ENCODE measurements at places on chromosomes 2 and 18. TPM values are rescaled to one million over a fixed set of nuclear protein-coding genes. Genes with fewer than 3 reads are reported as not detected.

CRYGC gene
- polyA plus RNA-seq, result not detected

GIGYF2 gene
- polyA plus RNA-seq, result 27.1 TPM

PSMA8 gene
- polyA plus RNA-seq, result not detected

ALPG gene
- polyA plus RNA-seq, result not detected

MC2R gene
- not detected for polyA plus RNA-seq

SLC5A7 gene
- not detected for polyA plus RNA-seq

LAMA1 gene
- 4.1 TPM for polyA plus RNA-seq

IWS1 gene
- 50.3 TPM for polyA plus RNA-seq

GRCh38 chr2:172888714-172889669 lies 153.3 kb downstream of the RAPGEF4 start:
- peaks cover 9% of the 10 kb centered on the region for H3K27me3 ChIP-seq
- no peak overlapping the region for H3K27ac ChIP-seq
- peaks cover 9% of the 10 kb centered on the region for H3K4me1 ChIP-seq

- H3K4me1 ChIP-seq, result no peaks in the 10 kb centered on the region
- no peak for DNase-seq
- H3K27me3 ChIP-seq, result no peaks in the 10 kb centered on the region
- no peak overlapping the region for H3K4me3 ChIP-seq
These were observed 395.2 kb downstream of the RAD51AP2 start for GRCh38 chr2:17122887-17123501.

DNA sequence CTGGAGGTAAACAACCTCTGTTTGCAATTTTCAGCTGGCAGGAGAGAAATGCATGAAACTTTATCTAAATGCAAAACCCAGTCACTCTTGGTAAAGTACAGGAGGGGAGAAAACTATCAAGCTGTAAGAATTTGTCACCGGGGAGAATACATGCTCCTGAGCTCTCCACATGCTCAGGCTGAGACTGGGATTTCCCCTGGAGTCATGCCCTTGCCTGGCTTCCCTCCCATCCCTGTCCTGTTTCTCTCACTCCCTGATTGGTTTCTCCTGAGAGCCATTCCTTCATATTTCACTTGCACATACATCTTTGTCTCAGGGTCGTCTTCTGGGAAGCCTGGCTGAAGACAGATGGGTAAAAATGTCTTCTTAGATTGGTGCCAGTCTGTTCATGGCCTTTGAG lies 52.9 kb upstream of the SPATS2L start:
- H3K4me1 ChIP-seq, result peaks cover 8% of the 10 kb centered on the region
- H3K36me3 ChIP-seq, result no peaks in the 10 kb centered on the region
- no peak overlapping the region for H3K4me3 ChIP-seq

GRCh38 chr2:164080486-164080885 lies 344.7 kb upstream of the FIGN start:
- no peak overlapping the region for H3K4me3 ChIP-seq
- no peak for DNase-seq
- H3K4me1 ChIP-seq, result no peaks in the 10 kb centered on the region
- no peak overlapping the region for H3K27ac ChIP-seq
- no peaks in the 10 kb centered on the region for H3K27me3 ChIP-seq
- H3K36me3 ChIP-seq, result no peaks in the 10 kb centered on the region

- no peak overlapping the region for H3K27ac ChIP-seq
- H3K27me3 ChIP-seq, result peaks cover 4% of the 10 kb centered on the region
- H3K36me3 ChIP-seq, result no peaks in the 10 kb centered on the region
- no peak for DNase-seq
These were observed 23.9 kb upstream of the SPATA3 start for GRCh38 chr2:230972046-230972445.

DNA sequence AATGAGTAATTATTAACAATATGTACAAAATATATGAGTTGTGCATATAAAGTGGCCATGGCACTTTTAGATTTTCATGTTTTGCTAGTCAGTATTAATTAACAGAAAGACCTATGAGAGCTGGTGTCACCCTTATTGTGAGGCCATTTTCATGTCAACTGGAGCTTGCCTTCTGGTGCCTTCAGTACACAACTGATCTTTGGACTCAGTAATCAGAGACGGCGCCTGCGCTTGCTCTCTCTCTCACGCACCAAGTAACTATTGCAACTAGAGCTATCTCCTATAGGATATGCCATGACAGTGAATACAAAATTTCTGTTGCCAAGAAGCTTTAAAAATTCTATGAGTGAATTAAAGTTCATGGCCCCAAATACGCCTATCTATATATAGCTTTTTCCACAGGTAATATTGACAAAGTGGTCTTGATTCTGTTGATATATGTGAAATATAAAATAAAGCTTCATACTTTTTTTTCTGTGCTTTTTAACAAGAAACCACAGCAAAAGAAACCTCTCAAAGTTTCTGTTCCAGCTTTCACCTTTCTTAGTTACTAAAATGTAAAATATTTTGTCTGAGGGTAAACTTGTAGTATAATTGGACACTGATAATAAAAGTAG lies 2.9 kb downstream of the SERTAD2 start:
- no peak for DNase-seq
- no peaks in the 10 kb centered on the region for H3K36me3 ChIP-seq

DNA sequence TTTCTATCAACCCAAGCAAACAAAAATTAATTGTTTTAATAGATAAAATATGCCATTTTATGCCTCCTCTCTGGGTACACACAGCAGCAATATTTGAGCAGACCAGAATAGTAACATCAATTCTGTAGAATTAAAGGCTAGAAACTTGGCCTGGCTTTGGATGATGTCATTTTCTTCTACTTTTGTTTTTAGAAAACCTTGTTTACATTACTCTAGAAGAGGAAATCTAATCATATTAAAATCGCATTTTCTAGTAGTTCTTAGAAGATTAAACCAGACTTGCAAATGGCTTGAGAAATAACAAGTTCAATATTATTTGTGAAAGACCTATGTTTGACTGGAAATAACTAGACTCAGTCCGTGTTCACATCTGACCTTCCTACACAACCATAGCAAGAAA lies 102.3 kb upstream of the RFX8 start:
- no peak overlapping the region for H3K4me3 ChIP-seq
- no peaks in the 10 kb centered on the region for H3K4me1 ChIP-seq
- no peaks in the 10 kb centered on the region for H3K36me3 ChIP-seq
- no peak overlapping the region for H3K27ac ChIP-seq
- no peaks in the 10 kb centered on the region for H3K27me3 ChIP-seq
- DNase-seq, result no peak

GRCh38 chr2:152354069-152354755 lies 19.2 kb downstream of the FMNL2 start:
- no peak for DNase-seq
- no peak overlapping the region for H3K4me3 ChIP-seq
- peaks cover 13% of the 10 kb centered on the region for H3K4me1 ChIP-seq

DNA sequence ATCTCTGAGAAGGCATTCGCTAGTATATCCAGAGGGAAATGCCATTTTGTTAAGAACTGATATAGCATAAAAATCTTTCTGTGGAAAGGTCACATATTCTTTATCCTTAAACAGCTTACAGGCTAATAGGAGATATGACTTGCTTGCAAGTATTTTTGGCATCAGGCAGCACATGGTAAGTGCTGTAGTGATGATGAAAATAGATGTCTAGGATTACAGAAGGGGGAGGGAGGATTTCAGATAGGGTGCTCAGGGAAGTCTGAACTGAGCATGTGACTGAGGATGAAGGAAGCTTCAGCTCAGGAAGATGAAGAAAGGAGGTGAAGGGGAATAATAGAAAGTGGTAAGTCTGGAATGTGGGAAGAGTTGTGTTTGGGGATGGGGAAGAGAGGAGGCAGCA lies 158.5 kb upstream of the NOSTRIN start:
- H3K36me3 ChIP-seq, result no peaks in the 10 kb centered on the region
- no peak for DNase-seq
- H3K4me3 ChIP-seq, result no peak overlapping the region
- H3K4me1 ChIP-seq, result peaks cover 14% of the 10 kb centered on the region
- H3K27ac ChIP-seq, result no peak overlapping the region
- no peaks in the 10 kb centered on the region for H3K27me3 ChIP-seq

- no peaks in the 10 kb centered on the region for H3K36me3 ChIP-seq
- no peak overlapping the region for H3K27ac ChIP-seq
- no peaks in the 10 kb centered on the region for H3K4me1 ChIP-seq
- no peak for DNase-seq
- H3K27me3 ChIP-seq, result no peaks in the 10 kb centered on the region
These were observed 713.1 kb upstream of the SOX11 start for GRCh38 chr2:4979111-4979510.

DNA sequence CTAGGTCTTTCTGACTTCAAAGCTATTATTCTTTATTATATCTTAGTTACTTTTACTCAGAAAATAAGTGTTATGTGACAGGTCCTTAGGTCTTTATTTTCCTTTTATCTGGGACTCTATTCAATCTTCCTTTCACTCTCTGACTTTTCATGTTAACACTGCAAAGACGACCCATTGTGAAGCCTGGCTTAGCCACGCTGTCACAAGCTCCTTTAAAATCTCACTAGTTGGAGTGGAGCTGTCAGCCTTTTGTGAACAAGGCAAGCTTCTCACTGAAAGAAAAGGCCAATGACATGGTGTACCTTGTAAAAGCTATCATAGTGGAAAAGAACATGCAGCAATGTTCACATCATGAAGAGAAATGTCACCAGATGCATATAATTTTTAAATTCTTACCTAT lies 1130.7 kb upstream of the FAM98A start:
- H3K27ac ChIP-seq, result no peak overlapping the region
- no peak for DNase-seq
- H3K27me3 ChIP-seq, result no peaks in the 10 kb centered on the region
- H3K4me3 ChIP-seq, result no peak overlapping the region
- no peaks in the 10 kb centered on the region for H3K36me3 ChIP-seq

- no peaks in the 10 kb centered on the region for H3K4me1 ChIP-seq
- H3K36me3 ChIP-seq, result no peaks in the 10 kb centered on the region
- H3K27me3 ChIP-seq, result no peaks in the 10 kb centered on the region
- H3K4me3 ChIP-seq, result no peak overlapping the region
These were observed 309.4 kb downstream of the NBAS start for GRCh38 chr2:15251753-15252152.

DNA sequence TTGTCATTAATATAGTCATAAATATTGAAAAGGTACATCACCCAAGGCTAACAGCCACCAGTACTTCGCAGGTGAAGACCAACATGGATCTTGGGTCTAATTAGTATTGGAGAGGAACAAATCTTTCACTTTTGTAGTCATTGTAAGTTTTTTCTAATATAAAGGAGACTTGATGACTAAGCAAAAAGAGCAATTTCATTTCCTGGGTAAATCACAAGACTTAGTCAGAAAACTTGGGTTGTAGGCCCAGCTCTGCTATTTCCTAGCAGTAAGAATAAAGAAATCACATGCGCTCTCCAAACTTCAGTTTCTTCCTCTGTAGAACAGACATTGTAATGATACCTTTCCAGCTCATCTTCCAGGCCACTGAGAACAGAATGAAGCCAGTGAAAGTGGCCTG lies 40.9 kb downstream of the NRP2 start:
- H3K27me3 ChIP-seq, result no peaks in the 10 kb centered on the region
- DNase-seq, result no peak
- no peaks in the 10 kb centered on the region for H3K4me1 ChIP-seq
- H3K36me3 ChIP-seq, result peaks cover 12% of the 10 kb centered on the region
- H3K27ac ChIP-seq, result no peak overlapping the region
